RPMI7951 (cell line): ENCODE measurements at places on chromosomes 16 and 17. TPM values are rescaled to one million over a fixed set of nuclear protein-coding genes. Genes with fewer than 3 reads are reported as not detected.

Gene TMEM100
- 1.7 and 2.1 TPM in 2 replicates for total RNA-seq

Gene ICAM2
- not detected in 2 replicates for total RNA-seq

Gene PLEKHM1
- total RNA-seq = 5.6 and 6.0 TPM in 2 replicates

Gene KRTAP4-1
- total RNA-seq = not detected in 2 replicates

Gene HSF4
- 3.7 and 4.7 TPM in 2 replicates for total RNA-seq

Gene CLEC3A
- total RNA-seq = 0.29 TPM in 1 of 2 replicates, not detected in the other
